Chondrocyte (in vitro differentiated cells): ENCODE measurements at places on chromosomes 1 and 21.
A peak's percentile ranks its signal among the peaks of the same experiment; 100 is the strongest.

DNA sequence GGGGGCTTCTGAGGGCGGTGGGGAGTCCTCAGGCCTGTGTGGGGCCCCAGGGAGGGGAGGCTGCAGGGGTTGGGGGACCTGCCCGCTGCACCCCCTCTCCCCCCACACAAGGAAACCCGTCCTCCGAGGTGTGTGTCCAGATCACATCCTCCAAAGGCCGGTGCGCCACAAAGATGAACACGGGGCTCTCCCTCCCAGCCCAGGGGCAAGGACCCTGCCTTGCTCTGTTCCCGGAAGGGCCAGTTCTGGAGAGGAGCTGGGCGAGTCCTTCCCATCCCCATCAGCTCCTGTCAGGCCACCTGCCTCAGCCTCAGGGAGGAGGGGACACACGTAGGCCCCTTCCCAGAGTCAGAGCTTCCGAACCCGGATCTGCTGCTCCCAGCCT is 2.5 kb upstream of the TTLL10 start:
- DNase-seq = peak; percentile 70

- DNase-seq = no peak
Measured at GRCh38 chr1:59244891-59245290, 52.0 kb upstream of the FGGY start.

DNA sequence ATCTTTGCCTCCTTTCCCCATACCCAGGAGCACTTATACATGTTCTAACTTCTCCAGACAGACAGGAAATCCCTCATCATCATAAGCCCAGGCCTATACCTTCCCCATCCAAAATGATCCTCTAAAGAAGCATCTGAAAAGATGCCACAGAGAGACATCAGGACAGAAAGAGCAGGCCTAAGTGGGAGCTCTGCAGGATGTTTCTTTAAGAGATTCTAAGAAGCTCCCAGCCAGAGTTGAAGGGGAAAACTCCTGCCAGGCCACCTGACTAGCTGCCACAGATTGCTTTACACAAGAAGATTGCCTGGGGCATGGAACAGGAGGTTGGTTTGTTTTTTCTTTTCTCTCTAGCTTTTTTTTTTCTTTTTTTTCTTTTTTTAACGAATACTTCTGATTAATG is 275.8 kb downstream of the VAV3 start:
- no peak for DNase-seq

DNA sequence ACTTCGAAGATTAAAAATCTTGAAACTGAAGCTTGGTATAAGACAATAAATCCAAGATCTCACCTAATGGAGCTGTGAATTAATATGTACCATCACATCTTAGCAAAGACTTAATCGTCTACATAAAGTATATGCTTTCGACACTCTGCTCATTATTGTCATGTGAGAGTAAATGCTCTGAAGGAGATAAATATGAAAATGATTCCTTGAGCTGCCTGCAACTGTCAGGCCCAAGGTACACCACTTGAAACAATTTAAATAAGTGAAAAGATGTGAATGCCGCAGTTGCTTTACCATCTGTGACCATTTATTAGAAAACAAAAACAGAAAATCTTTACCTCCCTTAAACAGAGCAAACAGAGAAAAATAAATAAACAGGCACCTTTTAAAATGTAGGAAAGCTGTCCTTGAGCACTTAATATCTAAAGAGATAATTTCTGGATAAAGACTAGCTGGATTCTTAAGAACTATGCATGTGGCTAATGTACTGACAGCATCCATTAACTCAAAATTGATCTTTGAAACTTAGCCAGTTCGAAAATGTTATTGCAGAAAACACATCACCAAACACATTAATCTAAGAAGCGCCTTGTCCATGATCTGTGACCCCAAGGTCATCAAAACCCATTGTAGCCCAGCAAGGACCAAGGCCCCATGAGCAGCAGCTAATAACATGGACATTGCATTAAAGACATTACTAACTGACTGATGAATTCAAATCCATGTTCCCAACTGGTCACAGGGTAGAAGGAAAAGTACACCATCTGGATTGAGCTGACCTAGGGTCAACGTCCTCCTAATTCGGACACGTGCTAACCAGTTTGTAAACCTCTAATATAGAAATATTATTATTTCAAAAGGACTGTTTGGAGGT is 18.3 kb upstream of the KRTAP7-1 start:
- DNase-seq = no peak

- DNase-seq = no peak
Measured at GRCh38 chr1:54982739-54983138, 2.3 kb downstream of the TMEM61 start.

DNA sequence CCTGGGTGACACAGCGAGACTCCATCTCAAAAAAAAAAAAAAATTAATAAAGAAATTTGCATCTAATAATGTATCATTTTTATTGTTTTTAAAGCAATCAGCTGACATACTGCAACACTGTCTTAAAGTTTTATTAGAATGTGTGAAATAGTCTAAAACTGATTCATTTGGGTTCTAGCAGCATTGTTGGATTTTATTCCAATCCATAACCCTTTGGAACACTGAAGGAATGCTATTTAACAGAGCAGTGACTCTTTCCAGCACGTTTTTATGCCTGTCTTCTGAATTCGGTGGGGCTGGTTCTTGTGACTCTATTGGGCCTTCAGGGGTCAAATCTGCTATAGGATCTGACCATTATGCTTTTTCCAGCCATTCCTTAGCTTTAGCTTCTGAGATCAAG is 18.2 kb upstream of the FMO4 start:
- DNase-seq = no peak

DNA sequence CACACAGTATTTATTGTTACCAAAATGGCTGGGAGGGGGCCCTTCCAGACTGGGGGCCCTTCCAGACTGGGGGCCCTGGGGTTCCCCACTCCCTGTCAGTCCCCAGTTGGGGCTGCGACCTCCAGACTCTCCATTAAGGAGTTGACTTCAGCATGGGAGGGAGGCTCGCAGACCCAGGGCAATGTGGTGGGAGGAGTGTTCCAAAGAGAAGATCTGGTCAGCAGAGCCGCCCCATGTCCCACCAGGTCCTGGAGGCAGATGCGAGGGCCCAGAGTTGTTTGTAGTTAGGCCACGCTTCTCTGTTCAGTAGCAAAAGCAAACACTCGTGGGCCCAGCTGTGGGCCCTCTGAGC is 285.5 kb downstream of the LRRC40 start:
- peak; percentile 65 for DNase-seq

- no peak for DNase-seq
Measured at GRCh38 chr1:67666636-67667035, 18.4 kb upstream of the GADD45A start.

DNA sequence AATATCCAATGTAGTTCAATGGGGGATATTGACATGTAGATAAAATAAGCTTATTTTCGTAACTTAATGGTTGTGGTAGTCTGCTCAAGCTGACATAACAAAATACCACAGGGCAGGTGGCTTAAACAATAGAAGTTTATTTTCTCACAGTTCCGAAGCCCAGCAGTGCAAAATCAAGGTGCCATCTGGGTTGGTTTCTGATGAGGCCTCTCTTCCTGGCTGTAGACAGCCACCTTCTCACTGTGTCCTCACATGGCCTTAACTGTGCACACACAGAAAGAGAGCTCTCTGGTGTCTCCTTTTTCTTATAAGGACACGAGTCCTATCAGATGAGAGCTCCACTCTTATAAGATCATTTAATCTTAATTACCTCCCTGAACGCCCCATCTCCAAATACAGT is 64.8 kb upstream of the IPO9 start:
- DNase-seq = no peak
